Amniotic stem cell (primary cell): ENCODE measurements at places on chromosomes 11 and 22.

DNA sequence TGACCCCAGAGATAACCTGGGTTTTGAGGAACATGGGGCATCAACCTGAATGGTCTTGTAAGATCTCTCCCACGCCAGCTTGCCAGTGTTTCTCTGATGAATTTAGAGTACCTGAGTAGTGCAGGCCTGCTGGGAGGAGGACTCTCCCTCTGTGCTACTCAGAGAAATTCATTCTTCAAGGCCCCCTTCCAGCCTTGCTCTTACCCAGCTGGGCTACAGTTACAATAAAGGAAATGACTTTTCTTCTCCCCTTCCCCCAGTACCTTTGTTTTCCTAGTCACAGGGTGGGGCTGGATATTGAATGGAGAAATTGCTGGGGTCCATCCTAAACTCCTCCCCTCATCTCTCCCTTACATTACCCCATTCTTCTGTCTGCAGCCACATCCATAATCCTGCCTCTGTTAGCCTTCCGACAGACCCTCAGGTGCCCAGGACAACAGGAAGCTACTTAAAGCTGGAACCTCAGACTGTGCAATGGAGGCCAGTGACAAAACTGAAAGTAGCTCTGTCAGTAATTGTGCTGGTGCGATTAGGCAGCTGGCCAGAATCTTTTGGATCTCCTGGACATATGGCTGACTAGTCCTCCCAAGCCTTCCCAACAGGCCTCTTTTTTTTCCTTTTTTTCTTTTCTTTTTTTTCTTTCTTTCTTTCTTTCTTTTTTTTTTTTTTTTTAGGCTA, 17.4 kb downstream of the LIMK2 start:
- DNase-seq, result no peak

- no peak for DNase-seq
Observed at GRCh38 chr22:19201869-19202798, 23.6 kb upstream of the SLC25A1 start.

- DNase-seq, result no peak
Observed at GRCh38 chr11:7138051-7138450, 49.3 kb downstream of the RBMXL2 start.

GRCh38 chr22:19242699-19243098, 48.8 kb downstream of the CLTCL1 start:
- no peak for DNase-seq

DNA sequence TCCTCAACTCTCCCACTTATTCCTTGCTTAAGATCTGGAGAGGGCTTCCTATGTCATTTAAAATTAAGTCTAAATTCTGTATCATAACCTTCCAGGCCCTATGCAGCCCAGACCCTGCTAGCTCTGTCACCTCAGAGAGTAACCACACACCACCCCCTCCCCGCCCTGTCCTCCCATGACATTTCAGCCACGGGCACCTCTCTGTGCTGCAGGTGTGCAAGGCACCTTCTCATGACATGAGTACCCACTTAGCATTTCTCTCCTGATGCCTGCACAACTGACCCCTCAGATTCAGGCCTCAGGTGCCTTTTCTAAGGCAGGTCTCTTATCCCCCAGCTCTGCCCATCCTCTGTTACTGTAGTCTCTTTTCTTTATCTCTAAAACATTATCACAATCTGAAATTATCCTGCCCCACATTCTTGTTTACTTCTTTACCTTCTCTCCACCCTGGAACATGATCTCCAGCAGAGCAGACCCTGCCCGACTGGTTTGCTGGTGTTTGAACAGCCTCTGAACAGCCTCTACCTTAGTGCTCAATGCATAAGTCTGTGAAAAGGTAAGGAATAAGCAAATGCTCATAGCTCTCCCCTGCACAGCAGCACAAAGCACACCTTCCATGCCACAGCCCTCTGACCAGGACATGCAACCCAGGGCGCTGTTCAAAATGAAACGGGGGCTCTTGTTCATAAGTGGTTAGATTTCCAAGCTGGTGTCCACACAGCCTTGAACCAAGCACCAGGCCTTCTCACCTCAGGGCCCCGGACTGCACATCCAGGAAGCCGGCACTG, 196.1 kb upstream of the B3GAT1 start:
- DNase-seq, result no peak

- no peak for DNase-seq
Observed at GRCh38 chr22:50056214-50056972, 1.7 kb downstream of the TTLL8 start.

DNA sequence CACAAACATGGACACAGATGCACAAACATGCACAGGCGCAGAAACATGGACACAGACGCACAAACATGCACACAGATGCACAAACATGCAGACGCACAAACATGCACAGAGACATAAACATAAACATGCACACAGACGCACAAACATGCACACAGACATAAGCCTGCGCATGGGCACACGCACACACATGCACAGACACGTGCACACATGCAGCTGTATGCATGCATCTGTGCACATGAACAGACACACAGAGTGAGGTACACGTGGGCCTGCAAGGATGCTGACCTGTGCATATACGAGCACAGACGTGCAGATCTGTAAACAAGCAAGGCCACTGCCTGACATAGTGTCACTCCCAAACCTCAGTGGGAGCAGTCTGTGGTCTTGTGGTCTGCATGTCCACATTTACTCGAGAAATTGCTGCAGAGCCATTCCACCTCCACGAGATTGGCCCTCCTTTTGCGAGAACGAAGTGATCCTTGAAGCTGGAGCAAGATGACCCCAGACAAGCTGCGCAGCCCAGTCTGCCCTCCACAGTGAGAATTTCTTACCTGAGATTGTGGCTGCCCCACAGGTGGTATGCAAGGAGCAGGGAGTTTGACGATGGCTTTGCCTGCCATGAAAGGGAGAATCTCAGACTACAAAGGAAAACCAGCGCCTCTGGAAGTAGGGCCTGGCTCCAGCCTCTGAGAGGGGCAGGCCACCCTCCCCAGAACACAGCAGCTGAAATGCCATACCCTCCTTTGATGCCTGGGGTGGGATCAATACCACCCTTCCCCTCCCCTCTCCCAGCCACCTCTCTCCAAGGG, 299.9 kb downstream of the BRD1 start:
- no peak for DNase-seq

DNA sequence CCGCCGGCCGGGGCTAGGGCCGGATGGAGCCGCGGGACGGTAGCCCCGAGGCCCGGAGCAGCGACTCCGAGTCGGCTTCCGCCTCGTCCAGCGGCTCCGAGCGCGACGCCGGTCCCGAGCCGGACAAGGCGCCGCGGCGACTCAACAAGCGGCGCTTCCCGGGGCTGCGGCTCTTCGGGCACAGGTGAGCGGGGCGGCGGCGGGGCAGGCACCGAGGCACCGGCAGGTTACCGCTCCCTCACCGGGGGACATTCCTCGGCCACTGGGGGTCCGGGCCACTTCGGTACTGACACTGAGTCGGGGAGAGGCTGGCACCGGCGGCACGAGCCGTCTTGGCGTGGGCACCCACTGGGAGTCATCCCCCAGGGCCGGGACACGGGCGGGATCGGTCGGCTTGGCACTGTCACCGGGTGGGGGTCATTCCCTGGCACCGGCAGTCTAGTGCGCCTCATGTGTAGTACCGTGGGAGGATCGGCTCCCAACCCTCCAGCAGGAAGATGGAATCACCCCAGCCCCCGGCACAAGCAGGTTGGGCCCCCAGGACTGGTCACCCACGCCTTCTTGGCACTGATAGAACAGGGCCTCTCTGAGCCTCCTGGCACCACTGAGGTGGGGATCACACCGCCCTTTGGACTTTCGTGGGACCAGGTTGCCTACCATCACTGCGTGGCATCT, 511 bp downstream of the DGKZ start:
- no peak for DNase-seq

GRCh38 chr11:70432065-70432464, 33.7 kb downstream of the CTTN start:
- no peak for DNase-seq

DNA sequence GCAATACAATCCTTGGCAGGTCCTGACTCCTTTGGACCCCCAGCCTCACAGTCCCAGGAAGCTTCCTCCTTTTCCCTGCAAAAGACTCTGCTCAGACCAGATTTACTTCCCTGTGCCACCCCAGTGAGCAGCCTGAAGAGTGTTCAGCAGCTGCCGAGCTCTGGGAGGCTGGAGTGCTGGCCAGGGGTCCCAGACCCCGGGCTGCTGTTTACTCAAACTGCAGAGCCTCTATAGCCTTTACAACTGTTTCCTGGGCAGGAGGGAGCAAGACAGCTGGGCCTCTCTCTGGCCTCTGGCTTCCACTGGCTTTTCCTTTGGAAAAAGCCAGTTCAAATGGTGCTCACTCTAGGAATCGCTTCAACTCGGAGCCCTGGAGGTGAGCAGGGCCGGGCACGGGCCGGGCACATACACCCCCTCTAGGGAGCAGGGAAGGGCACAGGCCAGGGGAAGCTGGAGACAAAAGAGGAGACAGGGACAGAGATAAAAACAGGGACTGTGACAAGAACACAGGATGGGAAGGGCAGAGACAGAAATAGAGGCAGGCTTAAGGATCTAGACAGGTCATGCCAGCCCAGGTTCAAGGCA, 932 bp downstream of the IRAG1 start:
- DNase-seq, result no peak

- DNase-seq, result no peak
Observed at GRCh38 chr11:117020287-117020686, 77.9 kb downstream of the SIK3 start.

DNA sequence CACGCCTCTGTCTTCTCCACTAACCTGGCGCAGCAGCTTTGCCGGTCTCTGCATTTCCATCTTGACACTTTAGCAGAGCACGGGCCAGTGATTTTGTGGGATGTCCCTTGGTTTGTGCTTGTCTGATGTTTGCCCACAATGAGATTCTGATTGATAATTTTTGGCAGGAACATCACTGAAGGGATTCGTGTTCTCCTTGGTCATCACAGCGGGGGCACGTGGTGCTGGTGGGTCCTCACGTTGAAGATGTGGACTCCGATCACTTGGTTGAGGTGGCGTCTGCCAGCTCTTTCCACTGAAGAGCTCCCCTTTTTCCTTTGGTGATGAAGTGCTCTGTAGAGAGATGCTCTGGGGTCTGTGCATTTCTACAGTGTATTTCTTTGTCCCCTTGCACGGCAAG, 37.2 kb downstream of the TBC1D22A start:
- DNase-seq, result no peak

- no peak for DNase-seq
Observed at GRCh38 chr11:92199991-92200390, 24.6 kb upstream of the FAT3 start.

DNA sequence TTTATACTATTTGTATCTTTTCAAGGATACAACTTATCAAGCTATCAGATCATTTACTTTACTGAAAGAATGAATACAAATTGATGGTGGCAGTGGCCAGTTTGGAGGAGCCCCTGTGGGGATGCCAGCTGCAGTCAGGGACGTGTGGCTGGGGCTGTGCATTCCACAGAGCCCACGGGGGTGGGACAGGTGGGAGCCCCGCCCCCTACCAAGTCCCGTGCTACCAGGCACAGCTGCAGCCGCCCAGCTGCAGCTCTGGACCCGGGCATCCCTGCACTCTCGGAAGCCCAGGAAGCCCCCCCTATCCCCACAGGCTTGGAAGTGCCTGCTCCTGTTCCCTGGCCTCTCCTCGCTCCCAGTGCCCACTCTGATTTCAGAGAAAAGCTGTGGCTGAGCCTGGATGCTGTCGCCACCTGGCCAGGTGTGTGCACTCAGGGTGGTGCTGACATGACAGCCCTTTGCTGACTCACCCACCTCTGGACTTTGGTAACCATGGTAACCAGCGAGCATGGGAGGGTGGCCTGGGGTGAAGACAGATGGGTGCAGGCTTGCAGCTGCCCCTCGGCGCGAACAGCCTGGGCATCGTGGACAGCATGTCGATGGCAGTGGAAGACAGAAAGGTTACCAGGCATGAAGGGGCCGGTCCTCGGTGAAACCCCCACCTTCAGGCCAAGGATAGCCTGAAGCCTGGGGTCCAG, 138.1 kb downstream of the SBF2 start:
- DNase-seq, result no peak

GRCh38 chr11:79083352-79083751, 357.5 kb downstream of the TENM4 start:
- DNase-seq, result no peak

DNA sequence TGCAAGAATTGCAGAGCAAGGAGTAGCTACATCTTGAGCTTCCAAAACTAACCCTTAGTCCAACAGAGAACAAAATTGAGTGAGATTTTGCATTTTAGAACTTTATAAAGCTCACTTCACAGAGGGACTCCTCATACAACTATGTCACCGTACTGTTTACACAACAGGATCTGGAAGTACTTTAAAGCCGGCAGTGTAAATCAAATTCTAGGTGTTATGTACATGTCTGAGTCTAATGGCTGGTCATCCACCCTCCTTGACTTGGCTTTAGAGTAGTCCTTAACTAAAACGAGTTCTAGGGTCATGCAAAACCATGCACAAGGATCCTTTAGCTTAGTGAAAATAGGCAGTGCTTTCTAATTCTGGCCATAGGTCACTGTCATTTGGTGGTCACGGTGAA, 23.5 kb downstream of the IRAG1 start:
- DNase-seq, result no peak
